Stimulated activated CD4-positive, alpha-beta T cell treated with anti-CD3 and anti-CD28 coated beads, TNF-alpha, amount 100 ng/mL, for 4 hours (primary cell): ENCODE measurements at places on chromosomes 7 and 10.

GRCh38 chr7:145884716-145885514 is 231.7 kb upstream of the CNTNAP2 start:
- DNase-seq, result no peak

- no peak for DNase-seq
These were observed 76.1 kb downstream of the CUX1 start for GRCh38 chr7:101893341-101894082.

- no peak for DNase-seq
These were observed 4.1 kb downstream of the COL1A2 start for GRCh38 chr7:94398841-94399240.

DNA sequence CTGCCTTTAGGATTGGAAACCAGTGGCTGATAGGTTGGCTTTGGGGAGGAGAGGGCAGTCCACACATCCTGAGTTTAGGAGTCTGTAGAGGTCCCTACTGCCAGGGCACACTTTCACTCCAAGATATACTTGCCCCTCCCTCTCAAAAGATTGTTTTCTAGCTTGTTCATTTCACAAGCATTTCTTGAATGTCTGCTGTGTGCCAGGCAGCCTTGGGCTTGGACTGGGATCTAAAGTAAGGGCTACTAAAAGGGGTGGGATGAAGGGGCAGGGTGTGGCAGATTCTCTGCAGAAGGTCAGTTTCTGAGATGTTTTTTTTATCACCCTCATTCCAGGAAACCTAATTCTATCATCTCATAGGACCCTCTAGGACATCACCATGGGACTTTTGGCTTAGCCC is 272.4 kb downstream of the SKAP2 start:
- DNase-seq, result no peak

DNA sequence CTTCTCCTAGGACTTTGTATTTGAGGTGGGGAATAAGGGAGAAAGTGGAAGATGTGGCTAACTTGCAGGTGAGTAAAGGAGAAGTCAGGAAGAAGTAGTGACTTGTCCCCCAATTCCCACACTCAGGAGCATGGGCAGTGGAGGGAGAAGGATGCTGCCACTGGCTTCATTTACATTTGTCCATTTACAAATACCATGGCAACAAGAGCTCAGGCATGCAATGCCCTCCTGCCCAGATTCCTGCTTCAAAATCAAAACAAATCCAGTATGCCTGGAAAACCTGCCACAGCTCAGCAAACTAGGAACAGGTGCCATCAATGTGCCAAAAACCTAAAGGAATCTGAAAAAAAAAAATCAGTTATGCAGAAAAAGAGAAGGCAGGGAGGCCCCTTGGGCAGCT is 139.9 kb downstream of the KCNMA1 start:
- no peak for DNase-seq

DNA sequence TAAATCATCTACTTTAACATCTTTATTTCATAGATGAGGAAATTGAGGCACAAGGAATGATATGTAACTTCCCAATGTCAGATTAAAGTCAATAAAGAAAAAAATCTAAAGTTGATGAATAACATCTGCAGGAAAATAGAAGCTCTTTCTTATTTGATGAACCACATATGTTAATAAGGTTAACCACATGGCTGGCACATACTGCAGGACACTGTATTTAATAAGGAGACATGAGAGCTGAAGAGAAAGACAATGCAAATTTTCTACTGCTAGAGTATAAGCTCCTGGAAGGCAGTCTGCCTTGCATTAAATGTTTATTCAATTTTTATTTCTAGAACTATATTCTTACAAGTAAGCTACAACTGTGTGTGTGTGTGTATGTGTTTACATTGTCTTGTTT is 4.4 kb downstream of the RAB11FIP2 start:
- no peak for DNase-seq

DNA sequence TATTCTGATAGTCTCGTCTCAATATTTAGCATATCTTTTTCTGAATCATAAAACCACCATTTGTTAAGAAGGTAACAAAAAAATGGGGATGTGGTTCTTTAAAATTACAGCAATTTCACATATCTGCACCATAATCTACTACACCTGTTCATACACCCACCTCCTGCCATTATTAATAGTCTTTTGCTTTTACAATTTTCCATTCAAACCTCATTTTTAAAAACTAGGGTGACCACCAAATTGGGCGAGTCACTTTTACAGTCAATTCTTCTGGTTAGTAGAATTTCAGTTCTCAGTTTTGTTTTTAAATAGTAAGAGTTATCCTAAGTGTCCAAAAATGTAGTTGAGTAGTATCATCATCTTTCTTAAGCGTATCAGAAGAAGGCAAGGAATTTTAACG is 48.4 kb upstream of the GSAP start:
- no peak for DNase-seq

- DNase-seq, result no peak
These were observed 9.4 kb upstream of the TAS2R16 start for GRCh38 chr7:123004931-123005330.

DNA sequence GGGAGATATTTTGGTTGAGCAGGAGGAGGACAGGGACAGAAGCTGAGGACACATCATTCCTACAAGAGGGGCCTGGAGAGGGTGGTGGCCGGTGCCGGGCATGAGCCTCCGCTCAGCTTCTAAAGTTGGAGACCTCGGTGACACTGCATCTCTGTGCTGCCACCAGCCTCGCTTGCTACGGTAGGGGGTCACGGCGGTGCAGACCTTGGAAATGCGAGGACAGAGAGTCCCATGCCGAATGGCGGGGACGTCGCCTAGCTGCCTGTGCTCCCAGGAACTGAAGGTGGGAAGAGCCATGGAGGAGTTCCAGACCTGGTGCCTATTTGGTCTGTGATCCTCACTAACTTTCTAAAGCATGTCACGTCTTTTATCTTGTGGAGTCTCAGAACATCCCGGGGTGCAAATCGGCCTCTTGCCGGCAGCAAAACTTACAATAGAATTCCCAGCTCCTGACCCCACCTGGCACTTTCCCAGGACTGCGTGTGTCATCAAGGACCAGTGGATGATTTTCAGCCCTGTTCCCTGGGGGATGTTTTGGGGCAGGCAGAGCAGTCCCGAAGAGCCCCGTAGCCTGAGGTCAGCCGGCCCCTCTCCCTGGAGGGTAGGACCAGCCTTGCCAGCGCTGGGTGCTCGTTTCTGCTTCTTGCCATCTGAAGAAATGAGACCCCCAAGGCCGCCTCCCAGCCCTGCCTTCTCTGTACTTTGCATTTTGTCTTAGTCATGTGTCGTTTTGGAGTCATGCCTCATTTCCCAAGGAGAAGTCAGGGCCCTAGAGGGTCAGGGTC is 205.8 kb upstream of the SHH start:
- no peak for DNase-seq

GRCh38 chr10:68135362-68135761 is 26.1 kb downstream of the MYPN start:
- no peak for DNase-seq

GRCh38 chr7:30923774-30924413 is 12.2 kb downstream of the AQP1 start:
- DNase-seq, result no peak

GRCh38 chr10:69237528-69238159 is 17.5 kb downstream of the HKDC1 start:
- DNase-seq, result peak; percentile 79

- no peak for DNase-seq
These were observed 81.6 kb upstream of the MYO3A start for GRCh38 chr10:25852364-25852941.
